ENCODE measurements at places on chromosomes 3 and 15.

DNA sequence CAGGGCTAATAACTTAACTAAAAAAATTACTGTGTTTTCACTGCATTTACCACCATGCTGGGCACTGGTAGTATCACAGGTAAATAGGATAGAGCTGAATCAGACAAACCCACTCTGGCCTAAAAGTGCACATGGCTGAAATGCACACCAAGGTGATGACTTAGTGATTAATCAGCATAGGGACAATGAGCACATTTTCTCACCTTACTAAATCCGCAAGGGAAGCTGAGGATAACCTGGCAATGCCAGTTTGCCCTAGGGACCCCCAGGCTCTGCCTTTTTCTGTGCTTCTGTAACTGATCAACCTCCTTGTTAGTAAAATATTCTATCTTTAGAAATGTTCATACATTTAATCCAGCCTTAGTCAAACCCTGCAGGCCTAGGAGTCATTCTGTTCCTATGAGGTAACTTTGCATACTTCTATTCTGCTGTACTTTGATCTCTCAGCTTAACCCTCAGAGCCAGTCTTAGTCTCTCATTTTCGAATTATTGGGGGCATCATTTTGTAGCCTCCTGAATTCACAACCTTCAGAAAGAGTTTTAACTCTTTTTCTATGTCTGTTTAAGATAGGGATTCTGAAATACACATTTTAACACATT is 562.9 kb upstream of the KCNMB2 start:
- DNase-seq: no peak

DNA sequence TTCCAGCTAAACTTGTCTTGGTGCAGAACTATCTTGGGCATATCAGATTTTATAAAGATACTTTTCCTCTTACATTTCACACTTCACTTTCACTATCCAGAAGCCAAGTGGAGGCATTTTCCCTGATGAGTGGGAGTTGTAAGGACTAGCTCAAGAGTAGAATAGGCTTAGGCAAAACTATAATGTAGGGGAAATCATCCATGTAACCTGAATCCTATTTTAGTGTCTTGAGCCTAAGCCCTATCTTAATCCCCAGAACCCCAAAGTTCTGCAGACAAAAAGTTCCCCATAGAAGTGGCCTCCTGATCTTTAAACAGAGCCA is 42.2 kb upstream of the CD47 start:
- DNase-seq: no peak

- no peak for DNase-seq
Observed at GRCh38 chr3:46854555-46854991, 8.7 kb downstream of the MYL3 start.

DNA sequence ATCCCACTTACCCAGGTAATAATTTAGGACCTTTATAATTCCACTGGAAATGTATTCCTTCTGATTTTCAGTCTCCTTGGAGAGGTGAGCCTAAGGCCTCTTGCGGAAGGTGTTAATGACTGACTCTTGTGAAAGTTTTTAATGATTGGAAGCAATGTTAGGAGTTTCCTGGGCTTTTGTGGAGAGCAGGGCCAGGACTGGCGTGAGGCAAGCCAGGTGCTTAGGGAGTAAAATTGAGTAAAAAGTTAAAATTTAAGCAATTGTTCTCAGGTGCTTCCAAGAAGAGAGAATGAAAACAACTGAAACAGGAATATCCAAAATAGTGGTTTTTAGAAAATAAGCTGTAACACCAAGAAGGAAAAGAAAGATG is 130.6 kb upstream of the TGFBR2 start:
- no peak for DNase-seq

GRCh38 chr3:66606868-66607267 is 106.0 kb upstream of the LRIG1 start:
- no peak for DNase-seq

GRCh38 chr15:97684249-97684648 is 276.3 kb upstream of the ARRDC4 start:
- no peak for DNase-seq

GRCh38 chr3:68728343-68728742 is 204.0 kb downstream of the TAFA4 start:
- DNase-seq: no peak

DNA sequence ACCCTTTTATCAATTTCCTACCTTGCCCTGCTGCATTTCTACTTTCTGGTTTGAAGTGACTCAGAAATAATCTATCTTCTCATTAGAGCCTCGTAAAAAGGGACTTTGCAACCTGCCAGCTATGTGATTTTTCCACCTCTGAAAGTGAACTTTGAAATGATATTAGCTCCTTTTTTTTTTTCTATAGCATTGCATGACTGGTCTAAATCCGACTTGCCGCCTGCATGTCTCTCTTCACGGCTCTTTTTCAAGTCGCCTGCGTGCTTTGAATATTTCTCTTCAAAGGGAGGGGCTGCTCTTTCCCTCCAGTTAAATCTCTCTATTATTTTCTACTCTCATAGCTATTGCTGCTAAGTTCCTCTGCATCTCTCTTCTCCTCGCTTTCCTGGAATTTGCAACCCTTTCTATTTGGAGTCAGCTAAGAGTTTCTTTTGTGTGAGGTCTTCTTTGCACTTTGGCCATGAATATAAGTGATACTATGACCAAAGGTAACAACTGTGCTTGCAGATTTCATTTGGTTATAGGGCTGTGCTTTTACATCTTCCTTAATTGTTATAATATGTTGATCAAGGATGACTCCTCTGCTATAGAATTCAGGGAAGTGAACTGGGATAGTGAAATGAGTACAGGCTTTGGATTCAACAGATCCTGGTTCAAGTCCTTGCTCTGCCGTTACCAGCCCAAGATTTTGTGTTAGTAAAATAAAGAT is 541.1 kb downstream of the AGBL1 start:
- DNase-seq: no peak

- no peak for DNase-seq
Observed at GRCh38 chr3:150022381-150023238, 51.9 kb upstream of the PFN2 start.

DNA sequence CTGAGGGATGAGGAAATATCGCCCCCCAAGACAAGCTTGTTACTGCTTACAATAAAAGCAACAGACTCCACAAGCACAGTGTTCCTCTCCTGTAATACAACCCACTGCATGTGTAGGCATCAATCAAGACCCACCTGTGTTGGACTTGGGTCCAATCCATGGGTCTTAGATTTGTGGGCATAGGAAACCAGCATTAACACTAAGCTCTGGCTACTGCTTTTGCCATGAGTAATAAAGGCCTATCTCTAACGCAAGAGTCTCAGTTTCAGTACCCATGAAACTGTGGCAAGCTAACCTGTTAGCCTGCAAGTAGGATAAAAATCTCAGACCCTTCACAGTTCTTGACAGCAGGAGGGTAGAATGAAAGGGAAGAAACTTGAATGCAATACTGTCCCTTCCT is 5.2 kb upstream of the EIF1B start:
- no peak for DNase-seq

GRCh38 chr3:23756206-23756840 is 49.4 kb upstream of the UBE2E1 start:
- DNase-seq: no peak

DNA sequence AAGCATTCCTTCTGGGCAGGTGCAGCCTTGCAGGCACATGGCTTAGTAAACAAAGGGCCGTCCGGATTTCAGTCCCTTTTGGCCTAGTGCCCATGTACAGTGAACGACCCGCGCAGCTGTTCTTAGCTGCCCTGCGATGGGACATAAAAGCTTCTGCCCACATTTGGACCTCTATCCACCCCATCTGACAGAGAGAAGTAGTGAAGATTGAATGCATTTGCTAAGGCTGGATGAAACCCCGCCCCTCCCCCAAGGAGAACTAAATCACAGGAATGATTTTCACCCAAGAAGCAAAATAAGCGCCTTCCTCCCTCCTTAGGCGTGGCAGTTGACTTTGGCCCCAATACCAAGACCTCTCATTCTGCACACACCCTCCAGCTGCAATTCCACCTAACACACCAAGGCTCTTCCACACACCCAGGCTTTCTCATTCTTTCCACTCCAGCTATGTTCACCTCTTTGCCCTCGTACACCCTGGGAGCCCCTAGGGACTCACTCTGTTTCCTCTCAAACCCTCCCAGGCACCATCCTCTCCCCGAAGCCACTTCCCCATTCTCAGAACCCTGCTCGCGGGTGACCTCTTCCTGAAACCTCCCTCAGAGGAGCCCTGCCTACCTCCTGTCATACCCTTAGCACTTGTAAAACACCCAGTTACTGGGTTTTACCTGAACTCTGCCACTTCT is 14.1 kb upstream of the HRH1 start:
- no peak for DNase-seq

- DNase-seq: no peak
Observed at GRCh38 chr3:5479229-5479799, 291.8 kb downstream of the EDEM1 start.

DNA sequence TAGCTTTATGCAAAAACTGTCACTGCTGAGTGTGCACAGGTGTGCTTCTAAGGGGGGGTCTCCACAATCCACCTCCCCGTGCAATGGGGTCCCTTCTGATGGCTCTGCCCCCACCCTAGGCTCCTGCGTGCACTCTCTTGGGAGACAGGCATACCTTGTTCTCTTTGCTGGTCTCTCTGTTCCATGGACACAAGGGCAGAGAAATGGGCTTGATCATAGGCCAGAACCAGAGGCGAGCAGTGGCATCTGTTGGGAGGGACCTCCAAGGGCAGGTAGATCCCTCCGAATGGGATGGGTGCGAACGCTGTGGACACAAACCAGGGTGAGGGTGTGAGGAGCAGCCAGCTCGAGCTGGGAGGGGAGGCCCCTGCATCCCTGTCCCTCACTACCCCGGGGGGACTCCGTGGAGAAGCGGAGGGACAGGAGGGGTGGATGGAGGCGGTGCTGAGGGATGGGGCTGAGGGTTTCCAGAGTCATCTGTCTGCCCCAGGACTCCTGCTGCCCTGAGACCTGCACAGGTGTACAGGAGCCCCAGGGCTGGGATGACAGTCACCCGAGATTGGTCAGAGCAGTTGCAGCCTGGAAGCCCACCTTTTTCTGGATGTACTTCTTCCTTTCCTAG is 175.0 kb downstream of the KLF13 start:
- no peak for DNase-seq

DNA sequence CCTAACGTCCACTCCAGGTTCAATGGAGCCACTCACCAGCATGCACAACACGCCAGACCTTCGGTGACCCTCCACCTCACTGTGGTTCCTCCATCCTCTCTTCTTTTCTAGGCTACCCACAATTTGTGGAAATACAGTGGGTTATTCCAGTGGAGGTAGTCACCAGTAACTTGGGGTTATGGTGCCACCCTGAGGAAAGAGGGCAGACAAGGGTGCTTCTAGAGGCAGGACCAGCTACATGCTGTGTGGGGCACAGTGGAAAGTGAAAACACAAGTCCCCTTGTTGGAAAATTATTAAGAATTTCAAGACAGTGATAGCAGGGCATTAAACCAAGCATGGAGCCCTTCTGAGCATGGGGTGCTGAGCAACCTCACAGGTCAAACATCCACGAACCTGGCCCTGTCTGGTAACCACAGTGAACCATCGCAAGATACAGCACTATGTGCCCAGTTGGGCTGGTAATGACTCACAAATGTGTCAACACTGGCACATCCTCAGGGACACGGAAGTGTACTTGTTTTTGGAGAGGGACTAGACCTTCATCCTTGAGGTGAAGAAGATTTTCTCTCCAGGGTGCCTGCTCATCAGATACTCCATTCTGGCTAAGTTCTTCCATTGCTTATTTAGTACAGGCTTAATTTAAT is 166.7 kb downstream of the STT3B start:
- DNase-seq: no peak

GRCh38 chr3:148682997-148683396 is 14.7 kb upstream of the AGTR1 start:
- DNase-seq: no peak

DNA sequence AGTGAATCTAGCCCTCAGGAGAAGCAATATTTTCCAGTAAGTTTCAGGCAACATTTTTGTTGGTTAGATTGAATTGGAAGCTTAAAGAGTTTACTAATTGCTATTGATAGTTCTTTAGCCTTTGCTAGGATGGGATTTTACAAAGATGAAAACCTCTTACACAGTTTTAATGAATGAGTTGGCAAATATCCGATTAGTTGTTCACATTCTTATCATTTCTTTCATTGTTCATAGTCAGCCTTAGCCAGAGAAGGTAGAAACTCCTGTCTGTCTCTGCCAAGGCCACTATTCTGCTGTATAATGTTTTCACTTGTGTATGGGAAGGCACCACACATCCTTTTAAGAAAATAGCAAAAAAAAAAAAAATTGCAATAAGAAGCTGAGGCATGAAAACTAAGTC is 222.0 kb upstream of the MANF start:
- no peak for DNase-seq

DNA sequence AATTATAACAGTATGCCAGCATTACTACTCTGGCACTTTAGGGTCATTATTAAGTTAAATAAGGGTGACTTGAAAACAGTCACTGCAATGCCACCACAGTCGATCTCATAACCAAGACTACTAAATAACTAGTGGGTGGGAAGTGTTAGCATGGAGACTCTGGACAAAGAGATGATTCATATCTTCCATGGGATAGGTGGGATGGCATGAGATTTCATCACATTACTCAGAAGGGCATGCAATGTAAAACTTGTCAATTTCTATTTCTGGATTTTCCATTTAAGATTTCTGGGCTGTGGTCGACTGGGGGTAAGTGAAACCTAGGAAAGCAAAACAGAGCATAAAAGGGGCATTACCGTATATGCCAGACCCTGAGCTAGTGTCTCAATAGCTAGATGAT is 538.9 kb upstream of the GRM7 start:
- no peak for DNase-seq

DNA sequence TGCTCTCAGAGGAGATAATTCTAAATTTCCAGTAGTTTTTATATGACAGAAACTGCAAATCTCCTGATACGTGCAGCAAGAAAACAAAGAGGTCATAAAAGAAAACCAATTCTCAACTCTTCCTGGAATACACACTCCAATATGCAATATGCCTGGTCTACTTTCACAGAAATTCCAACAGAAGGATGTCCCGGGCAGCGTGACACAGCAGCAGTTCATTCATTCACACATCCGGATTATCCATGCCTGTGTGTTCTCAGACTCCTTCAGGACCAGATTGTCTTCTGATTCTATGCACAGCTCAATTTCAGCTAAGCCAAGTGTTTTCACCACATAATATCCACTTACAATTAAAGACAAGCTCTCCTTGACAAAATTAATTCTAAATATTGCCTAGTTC is 64.3 kb downstream of the FBN1 start:
- no peak for DNase-seq

DNA sequence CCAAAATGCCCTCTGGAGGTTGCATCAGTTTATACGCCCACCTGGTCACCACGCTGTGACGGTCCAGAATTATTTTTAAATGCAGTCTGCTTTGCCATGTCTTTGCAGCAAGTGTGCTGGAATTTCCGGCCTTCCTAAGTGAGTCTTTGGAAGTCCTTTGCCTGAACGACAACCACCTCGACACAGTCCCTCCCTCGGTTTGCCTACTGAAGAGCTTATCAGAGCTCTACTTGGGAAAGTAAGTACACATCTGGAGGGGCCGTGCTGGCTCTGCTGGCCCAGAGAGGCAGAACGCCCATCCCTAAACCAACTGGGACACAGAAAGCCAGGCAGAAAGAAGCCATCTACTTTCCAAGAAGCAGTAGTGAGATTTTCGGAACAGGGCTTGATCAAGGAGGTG is 101.8 kb downstream of the LRRK1 start:
- no peak for DNase-seq
